Stimulated activated CD4-positive, alpha-beta T cell treated with anti-CD3 and anti-CD28 coated beads, Interleukin-2, amount 100 ng/mL, for 48 hours (primary cell): ENCODE measurements at places on chromosomes 1 and 21.
A peak's percentile ranks its signal among the peaks of the same experiment; 100 is the strongest.

DNA sequence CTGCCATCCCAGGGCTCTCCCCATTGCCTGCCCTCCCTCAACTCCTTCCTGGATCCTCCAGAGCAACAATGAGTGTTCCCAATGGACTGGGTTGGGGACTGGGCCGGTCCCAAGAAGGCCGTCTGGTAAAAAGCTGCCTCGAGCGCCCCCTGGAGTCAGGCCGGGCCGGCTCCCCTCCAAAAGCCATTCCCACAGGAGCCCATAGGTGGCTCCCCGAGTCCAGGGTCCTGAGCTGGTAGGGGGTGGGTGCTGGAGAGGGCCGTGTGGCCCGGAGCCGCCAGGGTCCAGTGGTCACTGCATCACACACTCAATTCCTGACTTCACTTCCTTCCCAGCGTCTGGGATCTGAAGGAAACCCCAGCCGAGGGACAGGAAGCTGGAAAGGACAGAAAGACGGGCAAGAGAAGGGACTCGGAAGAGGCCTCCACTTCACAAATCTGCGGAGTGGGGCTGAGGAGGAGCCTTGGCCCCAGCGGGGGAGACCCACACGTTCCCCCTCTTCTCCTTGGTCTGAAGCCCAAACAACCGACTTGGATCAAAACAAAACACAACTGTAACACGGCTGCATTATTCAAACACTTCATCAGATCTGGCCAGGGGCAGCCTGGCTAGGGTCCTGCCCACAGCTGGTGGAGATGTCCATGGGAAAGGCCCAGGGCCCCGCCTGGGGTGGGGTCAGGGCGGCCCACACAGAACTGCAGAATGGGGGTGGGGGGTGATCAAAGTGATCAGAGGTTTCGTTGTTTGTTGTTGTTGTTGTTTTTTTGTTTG lies 10.9 kb upstream of the ALDH4A1 start:
- DNase-seq = peak; percentile 75

GRCh38 chr1:228735871-228736586 lies 750 bp downstream of the RHOU start:
- DNase-seq = no peak

- DNase-seq = no peak
These were observed 2.0 kb upstream of the CCDC28B start for GRCh38 chr1:32198237-32199042.

GRCh38 chr21:32315511-32316281 lies 17.0 kb downstream of the MRAP start:
- no peak for DNase-seq

DNA sequence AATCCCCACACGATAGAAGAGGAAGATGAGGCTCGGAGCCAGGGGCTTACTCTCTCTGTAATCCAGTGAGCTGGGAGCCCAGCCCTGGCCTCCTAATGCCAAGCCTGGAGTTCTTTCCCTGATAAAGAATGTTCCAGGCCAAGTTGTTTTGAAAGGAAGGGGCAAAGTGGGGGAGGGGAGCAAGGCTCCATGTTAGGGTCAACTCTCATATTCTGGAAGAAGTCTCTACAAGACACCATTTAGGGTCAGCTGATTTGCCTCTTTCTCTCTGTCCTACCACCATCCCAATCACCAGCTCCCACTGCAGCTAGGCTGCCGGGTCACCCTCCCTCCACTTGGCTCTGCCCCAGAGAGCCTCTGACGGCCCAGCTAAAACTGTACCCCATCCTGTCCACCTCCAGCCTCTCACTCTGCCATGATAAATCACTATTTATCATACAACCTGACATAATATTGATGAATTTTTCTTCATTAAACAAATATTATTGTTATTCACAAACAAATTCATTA lies 95.0 kb downstream of the GLIS1 start:
- no peak for DNase-seq

GRCh38 chr1:201488830-201489589 lies 17.9 kb downstream of the CSRP1 start:
- DNase-seq = no peak

GRCh38 chr1:158396646-158397045 lies 2.6 kb downstream of the OR10T2 start:
- DNase-seq = no peak

- no peak for DNase-seq
These were observed at the start of gene HUNK for GRCh38 chr21:31872452-31873274. Gene HUNK (plus strand): TSS chr21:31873020. CDS start chr21:31873675, 655 bp downstream.

GRCh38 chr1:23980728-23981070 lies 572 bp upstream of the SRSF10 start:
- DNase-seq = peak; percentile 45
